ENCODE measurements at places on chromosomes 2 and 18.

GRCh38 chr18:42330296-42330695 is 375.3 kb downstream of the PIK3C3 start:
- no peak for DNase-seq

DNA sequence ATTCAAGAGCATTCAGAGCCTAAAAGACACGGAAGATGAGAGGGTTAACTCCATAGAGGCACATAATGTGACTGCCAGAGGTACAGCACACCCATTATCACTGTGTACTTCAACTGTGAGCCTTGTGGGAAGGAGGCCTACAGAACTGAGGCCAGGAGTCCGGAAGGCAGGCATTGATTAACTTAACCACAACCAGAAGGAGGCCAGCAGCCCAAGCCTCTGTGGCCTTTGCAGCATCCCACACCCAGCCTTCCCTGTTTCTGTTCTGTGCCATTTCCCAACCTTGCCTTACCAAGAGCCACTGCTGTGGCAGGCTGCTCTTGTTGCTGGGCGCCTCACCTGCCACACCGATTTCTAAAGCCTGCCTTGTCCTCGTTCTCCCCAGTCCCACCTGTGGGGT is 27.2 kb downstream of the SIGLEC15 start:
- no peak for DNase-seq

DNA sequence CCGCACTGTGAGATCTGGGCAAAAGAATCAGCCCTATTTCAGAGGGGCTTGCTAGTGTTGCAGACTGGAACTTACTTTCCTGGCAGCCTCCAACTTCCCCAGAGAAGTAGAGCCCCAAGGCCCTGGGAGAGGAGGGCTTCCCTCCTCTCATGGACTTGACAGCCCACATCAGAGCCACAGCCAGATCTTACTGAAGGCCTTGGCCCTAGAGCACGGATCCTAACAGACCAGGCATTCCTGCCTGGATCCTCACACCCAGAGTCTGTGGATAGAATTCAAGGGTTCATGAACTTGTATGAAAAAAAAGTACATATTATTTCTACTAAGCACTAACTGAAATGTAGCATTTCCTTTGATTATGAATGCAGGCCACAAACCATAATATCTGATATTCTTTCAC is 8.3 kb downstream of the WIPF1 start:
- no peak for DNase-seq

DNA sequence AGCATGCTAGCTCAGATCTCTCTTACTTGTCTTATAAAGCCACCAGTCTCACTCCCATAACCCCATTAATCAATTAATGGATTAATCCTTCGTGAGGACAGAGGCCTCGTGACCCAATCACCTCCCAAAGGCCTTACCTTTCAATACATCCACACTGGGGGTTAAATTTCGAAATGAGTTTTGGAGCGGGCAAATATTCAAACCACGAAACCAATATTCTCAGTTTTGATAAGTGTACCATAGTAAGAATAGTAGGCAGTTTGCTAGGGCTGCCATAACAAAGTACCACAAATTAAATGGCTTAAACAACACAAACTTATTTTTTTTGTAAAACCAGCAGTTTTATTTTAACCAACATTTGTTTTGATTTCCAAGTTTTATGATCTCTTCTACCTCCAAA is 15.2 kb downstream of the HIBCH start:
- no peak for DNase-seq

DNA sequence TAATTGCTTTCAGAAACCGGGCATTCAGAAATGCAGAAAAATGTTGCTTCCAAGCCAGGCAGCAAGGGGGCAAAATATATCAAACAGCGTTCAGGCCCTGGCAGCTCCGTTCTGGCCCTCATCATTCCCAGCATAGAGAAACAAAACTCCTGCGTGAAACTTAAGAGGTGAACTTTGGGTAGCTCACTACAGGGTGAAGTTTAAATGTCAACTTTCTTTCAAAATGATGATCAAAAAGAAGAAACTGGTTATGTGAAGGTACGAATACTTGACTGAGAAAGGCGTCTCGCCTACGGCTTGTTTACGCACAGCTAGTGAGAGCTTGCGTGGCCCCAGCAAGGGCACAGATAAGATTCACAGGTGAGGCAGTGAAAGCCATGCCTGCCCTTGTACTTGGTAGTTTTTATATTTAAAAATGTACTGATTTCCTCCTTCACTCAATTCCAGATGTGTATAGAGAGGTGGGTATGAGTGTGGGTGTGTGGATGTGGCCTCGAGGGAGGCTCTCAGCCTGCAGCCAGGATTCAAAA is 127.5 kb downstream of the NFATC1 start:
- DNase-seq = no peak
